ENCODE measurements at places on chromosomes 6 and 20.

DNA sequence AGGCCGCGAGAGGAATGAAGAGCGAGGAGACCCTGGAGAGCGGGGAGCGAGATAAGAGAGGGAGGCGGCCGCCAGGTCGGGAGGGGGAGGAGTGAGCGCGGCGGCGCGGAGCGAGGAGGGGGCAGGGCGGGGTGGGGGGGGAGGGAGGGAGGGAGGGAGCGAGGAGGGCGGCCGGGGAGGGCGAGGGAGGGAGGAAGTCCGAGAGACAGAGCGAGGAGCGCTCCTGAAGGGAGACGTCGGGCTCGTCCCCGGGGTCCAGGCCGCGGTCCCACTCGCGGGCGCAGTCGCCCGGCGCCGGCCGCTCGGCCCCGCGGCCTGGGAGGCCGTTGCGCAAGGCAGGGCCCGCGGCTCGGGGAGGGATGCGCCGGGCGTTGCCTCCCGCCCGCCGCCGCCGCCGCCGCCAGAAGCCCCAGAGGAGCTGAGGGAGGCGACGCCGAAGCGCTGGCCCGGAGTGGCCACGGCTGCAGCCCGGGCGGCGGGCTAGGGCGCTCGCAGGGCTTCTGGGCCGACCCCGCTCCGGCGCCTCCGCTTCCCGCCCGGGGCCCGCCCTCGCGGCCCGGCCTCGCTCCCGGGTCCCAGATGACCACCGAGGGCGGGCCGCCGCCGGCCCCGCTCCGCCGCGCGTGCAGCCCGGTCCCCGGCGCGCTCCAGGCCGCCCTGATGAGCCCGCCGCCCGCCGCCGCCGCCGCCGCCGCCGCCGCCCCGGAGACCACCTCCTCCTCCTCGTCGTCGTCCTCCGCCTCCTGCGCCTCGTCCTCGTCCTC lies at the start of gene FOXF2:
Gene FOXF2, plus strand, starts transcription at position 208 of the 764 bp plus-strand sequence. Its CDS starts 372 bp downstream, at position 580.
- no peak for DNase-seq

GRCh38 chr6:140011537-140011936 lies 637.1 kb upstream of the CITED2 start:
- no peak for DNase-seq

DNA sequence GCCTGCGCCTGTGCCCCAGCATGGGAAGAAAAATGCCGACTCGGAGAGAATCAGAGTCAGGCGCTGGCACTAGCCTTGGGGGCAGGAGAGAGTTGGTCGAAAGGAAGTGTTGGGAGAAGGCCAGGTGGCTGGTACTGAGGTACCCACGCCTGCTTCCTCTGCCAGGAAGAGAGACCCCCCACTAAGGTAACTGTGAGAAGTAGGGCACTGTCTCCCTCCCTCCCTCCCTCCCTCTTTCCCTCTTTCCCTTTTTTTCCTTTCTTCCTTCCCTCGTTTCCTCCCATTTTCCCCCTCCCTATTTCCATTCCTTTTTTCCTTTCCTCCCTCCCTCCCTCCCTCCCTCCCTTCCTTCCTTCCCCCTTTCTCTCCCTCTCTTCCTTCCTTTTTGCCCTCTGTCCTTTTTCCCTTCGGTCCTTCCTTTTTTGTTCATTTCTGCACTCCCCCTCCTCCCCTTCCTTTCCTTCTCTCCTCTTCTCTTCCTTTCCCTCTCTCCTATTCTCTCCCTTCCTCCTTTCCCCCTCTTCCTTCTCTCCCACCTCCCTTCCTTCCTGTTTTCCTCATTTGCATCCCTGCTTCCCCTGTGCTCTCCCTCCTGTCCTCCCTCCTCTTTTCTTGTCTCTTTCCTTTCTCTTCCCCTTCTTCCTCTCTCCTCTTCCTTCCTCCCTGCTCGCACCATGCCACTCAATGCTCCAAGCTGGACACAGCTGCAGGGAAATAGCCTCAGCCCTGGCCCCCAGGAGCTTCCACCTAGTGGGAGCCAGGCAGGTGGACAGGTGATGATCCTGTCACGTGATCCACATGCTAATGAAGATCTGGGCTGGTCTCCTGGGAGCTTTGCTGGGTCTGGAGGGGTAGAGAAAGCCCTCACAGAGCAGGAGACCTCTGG lies 148.0 kb downstream of the DHX35 start:
- DNase-seq, result no peak

DNA sequence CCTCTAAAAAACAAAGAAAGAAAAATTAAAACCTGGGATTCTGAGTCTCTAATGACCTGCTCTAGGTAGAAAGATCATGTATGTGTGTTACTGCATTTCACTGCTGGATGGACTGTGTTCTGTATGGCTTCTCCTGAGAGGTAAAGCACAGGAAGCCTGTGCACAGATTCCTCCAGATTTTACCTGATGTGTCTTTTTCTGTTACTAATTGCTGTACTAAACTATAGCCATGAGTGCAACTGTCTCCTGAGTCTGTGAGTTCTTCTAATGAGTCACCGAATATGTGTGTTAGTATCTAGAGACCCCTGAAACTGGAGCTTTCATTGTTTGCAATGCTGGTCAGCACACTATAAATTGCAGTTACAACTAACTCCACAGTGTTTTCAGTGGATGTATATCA lies 270.8 kb downstream of the CDKAL1 start:
- no peak for DNase-seq

DNA sequence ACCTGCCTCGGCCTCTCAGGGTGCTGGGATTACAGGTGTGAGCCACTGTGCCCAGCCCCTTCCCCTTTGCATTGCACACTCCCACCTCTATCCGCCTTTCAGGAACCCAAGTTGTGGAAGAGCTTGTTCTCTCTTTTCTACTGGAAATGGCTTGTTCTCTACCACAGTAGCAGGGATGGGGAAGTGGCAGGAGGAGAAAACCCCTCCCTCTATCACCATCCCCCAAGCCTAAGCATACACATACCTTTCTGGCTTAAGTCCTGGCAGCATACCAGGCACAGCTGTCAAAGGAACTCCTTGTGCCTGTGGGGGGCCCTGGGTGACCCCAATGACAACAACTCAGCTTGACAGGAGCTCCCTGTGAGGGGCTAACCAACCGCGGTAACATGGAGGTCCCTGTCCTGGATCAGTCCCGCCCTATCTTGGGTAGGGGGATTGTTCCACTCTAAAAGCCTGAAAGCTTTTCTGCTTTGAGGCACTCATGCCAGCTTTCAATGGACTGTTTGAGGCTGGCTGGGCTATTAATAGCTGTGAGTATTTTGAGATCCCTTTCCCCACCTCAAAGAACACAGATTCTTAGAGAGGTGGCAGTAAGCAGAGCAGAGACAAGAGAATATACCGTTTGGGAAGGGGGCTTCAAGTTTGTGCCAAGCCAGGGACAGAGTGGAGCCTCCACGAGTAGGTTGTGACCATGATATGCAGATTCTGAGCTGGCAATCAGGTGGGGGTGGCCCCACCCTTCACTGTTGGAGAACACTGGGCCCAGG lies 2.3 kb downstream of the KLHDC3 start:
- DNase-seq, result no peak

DNA sequence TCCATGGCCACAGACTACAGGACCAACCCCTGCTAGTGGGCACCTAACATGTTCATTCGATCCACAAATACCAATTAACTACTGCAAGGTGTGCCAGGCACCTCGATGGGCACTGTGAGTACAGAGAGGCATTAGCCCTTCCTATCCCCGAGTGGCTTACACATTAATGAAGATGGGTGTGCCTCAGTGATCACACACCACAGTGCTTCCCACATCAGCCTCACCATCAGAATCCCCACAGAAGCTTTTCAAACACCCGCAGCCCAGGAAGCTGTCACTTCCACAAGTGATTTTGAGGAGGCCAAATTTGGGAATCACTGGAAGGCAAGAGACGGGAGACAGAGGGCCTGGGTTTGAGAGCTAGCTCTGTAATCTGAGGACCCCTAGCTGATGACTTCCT lies 23.7 kb downstream of the EZR start:
- DNase-seq, result no peak

DNA sequence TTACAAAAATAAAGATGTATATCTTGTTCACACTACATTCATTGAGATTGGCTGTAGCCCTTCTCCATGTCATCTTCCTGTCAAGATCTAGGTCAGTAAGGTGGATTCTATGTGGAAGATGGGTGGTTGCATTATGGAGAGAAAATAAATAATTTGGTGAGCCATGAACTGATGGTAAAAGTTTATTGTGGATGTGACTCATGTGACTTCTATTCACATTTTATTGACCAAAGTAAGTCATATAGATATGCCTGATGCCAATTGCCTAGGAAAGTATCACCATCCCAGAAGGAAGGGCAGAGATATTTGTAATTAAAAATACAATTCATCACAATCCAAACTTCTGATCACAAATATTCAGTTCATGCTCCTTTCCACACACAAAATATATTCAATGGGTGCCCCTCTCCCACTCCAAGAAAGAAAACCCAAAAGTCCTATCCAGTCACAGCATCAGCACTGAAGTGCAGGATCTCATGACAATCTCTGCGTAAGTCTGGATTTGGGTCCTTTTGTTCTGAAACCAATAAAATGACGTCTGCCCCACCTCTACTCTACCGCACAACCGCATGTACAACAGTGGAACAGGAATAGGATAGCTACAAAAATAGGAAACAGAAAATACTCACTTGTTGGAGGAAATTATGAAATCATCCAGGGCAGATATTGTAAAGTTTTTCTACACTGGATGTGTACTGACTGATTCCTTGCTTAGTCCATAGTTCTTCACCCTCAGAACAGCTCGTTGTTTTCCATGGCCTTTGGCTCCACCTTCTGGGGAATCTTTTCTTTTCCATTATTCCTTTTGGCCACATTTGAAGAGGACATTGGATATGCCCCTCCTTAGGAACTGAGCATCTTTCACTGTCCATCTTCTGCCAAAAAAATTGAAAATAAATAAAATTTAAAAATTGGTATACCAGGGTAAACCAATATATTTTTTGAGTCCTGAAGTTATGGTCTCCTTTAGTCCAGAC lies 16.1 kb upstream of the SLC17A3 start:
- DNase-seq, result peak; percentile 1

DNA sequence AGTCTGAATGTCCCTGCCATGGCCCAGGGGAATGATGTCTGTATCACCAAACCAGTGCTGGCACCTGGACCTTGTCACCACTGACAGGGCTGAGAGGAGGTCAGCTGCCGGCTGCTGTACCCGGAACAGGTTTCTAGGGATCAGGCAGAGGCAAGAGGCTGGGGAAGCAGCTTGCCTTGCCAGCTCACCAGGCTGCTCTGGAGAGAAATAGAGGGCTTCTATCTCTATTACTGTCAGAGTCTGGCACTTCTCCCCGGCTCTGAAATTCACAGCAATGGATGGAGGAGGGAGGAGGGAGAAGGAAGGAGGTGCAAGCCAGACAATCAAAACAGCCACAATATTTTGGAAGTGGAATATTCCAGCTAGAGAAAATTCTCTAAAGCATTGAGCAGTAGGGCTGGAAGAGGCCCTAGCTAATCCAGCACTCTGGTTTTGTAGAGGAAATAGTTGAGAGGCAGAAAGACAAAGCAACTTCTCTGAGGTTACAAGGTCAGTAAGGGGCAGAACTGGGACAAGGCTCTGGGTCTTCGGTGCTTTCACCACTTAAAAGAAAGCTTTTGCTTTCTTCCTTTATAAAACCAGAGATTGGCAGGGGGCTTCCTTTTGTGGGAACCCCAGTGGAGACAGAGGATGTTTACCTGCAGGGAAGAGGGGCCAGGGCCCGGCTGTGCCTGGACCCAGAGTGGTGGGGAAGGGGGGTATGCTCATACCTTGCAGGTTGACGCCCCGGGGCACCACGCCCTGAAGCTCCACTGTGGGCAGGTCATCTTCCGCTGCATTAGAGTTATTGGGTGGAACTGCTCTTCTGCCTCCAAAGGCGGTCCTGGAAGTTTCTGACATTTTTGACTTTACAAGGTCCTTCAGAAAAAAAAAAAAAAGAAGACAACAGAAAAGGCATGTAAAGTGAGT lies 2.4 kb downstream of the F13A1 start:
- DNase-seq, result no peak

DNA sequence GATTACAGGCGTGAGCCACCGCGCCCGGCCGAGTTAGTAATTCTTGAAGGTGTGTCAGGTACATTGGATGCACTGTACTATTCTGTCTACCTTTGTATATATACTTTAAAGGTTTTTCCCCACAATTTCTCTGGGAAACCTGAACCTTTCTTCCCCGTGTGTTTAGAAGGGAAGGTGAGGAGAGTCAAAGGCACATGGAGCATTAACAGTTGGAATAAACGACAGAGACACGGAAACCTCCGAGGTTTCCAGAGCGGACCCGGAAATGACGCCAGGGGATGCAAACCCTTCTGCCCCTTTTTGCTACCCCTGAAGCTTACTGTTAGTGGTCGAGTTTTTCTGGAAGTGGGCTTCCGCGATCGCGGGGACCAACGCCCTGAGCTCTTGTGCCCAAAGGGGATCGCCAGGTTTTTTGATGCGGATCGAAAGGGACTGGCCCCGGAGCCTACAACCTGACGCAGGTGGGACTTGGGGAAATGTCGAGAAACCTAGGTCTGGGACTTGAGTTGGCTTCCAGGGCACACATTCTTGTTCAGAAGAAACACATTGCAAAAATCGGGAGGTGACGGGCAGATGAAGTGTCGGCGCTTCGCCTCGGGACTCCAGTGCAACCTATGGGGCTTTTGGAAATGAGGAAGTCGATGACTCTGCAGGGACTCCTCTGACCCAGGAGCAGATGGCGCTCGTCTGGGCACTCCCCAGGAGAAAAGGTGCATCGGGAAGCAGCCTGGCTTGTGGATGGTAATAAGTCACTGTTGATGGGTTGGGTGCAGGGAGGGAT lies 218.2 kb downstream of the OR2B2 start:
- no peak for DNase-seq

- no peak for DNase-seq
Observed at GRCh38 chr6:168165373-168165772, 86.4 kb upstream of the FRMD1 start.

DNA sequence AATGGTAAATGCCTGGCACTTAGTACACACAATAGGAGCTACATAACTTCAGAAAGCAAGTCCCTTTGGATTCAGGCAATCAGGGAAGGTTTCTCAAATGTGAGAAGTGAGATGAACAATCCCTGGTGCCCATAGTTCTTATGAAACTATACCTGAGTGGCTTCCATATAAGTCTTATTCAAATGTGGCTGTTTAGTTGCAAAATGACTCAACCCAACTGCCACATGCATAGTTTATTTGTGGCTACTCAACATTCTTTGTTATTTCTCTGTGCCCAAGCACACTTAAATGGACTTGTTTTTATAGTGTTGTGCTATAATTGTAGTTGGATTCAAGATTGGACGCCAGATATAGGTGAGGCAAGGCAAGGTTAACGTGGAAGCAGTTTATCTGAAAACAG lies 93.7 kb upstream of the ATXN1 start:
- no peak for DNase-seq

DNA sequence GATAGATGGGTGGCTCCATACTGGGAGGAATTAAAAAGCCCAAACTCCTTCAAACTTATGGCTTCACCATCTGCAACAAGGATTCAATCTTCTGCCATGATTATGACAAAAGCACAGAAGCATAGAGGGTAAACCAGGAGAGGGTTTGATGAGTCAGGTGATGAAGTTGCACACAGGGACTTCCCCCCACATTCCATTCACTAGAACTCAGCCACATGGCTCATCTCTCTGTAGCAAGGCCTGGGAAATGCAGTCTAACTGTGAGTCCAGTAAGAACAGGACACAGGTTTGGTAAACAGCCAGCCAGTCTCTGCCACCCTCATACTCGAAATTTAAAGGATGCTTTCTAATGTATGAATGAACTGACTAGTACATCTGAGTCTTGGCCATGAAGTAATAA lies 142.9 kb downstream of the HIVEP2 start:
- peak; percentile 3 for DNase-seq

- no peak for DNase-seq
Observed at GRCh38 chr6:37110500-37111461, 59.2 kb upstream of the PIM1 start.
